ENCODE measurements at places on chromosomes 7 and 10. TPM values are rescaled to one million over a fixed set of nuclear protein-coding genes. Genes with fewer than 3 reads are reported as not detected.

ZSWIM8 gene
- 41.4 TPM for total RNA-seq

LIPM gene
- total RNA-seq, result not detected

LRRTM3 gene
- total RNA-seq, result not detected

KIAA1217 gene
- 18.7 TPM for total RNA-seq

LRGUK gene
- 0.57 TPM for total RNA-seq

NEUROD6 gene
- not detected for total RNA-seq

C7orf33 gene
- total RNA-seq, result not detected

PARG gene
- 28.0 TPM for total RNA-seq

TMEM273 gene
- not detected for total RNA-seq

ELOVL3 gene
- total RNA-seq, result not detected

DNAH11 gene
- total RNA-seq, result 5.0 TPM

FEZF1 gene
- total RNA-seq, result 0.08 TPM

EIF3A gene
- 129 TPM for total RNA-seq

TMEM236 gene
- not detected for total RNA-seq

ZEB1 gene
- total RNA-seq, result 44.0 TPM

HOXA2 gene
- 1.4 TPM for total RNA-seq

WDR11 gene
- total RNA-seq, result 45.9 TPM

ASB15 gene
- not detected for total RNA-seq

ANXA8L1 gene
- not detected for total RNA-seq

ASAH2 gene
- 4.9 TPM for total RNA-seq

SUN3 gene
- total RNA-seq, result 1.2 TPM

ZNF107 gene
- total RNA-seq, result 4.1 TPM

ELAPOR2 gene
- total RNA-seq, result 17.3 TPM

ZCWPW1 gene
- total RNA-seq, result 0.66 TPM

NPTX2 gene
- 1.9 TPM for total RNA-seq

C7orf57 gene
- total RNA-seq, result 0.32 TPM

C10orf95 gene
- total RNA-seq, result 0.34 TPM

RALA gene
- 22.6 TPM for total RNA-seq

LIPK gene
- total RNA-seq, result not detected

TMEM196 gene
- not detected for total RNA-seq

GIMAP4 gene
- 0.15 TPM for total RNA-seq

CD36 gene
- not detected for total RNA-seq

NUDT13 gene
- total RNA-seq, result 1.3 TPM

ACTR3C gene
- not detected for total RNA-seq

UTF1 gene
- not detected for total RNA-seq

LARP4B gene
- total RNA-seq, result 38.9 TPM

TBRG4 gene
- total RNA-seq, result 116 TPM

UCMA gene
- total RNA-seq, result not detected

Measured in A375 (cell line).